ENCODE measurements at places on chromosomes 6 and 20. TPM values are rescaled to one million over a fixed set of nuclear protein-coding genes. Genes with fewer than 3 reads are reported as not detected.

The TREM2 gene
- not detected for total RNA-seq

The TRIM31 gene
- not detected for total RNA-seq

The ANKRD66 gene
- total RNA-seq, result not detected

- no peak for DNase-seq
Observed at GRCh38 chr6:17995414-17995813, 8.0 kb upstream of the KIF13A start.

DNA sequence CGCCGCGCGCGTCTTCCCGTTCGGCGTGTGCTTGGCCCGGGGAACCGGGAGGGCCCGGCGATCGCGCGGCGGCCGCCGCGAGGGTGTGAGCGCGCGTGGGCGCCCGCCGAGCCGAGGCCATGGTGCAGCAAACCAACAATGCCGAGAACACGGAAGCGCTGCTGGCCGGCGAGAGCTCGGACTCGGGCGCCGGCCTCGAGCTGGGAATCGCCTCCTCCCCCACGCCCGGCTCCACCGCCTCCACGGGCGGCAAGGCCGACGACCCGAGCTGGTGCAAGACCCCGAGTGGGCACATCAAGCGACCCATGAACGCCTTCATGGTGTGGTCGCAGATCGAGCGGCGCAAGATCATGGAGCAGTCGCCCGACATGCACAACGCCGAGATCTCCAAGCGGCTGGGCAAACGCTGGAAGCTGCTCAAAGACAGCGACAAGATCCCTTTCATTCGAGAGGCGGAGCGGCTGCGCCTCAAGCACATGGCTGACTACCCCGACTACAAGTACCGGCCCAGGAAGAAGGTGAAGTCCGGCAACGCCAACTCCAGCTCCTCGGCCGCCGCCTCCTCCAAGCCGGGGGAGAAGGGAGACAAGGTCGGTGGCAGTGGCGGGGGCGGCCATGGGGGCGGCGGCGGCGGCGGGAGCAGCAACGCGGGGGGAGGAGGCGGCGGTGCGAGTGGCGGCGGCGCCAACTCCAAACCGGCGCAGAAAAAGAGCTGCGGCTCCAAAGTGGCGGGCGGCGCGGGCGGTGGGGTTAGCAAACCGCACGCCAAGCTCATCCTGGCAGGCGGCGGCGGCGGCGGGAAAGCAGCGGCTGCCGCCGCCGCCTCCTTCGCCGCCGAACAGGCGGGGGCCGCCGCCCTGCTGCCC is 1.1 kb downstream of the SOX4 start:
- peak; percentile 10 for DNase-seq

DNA sequence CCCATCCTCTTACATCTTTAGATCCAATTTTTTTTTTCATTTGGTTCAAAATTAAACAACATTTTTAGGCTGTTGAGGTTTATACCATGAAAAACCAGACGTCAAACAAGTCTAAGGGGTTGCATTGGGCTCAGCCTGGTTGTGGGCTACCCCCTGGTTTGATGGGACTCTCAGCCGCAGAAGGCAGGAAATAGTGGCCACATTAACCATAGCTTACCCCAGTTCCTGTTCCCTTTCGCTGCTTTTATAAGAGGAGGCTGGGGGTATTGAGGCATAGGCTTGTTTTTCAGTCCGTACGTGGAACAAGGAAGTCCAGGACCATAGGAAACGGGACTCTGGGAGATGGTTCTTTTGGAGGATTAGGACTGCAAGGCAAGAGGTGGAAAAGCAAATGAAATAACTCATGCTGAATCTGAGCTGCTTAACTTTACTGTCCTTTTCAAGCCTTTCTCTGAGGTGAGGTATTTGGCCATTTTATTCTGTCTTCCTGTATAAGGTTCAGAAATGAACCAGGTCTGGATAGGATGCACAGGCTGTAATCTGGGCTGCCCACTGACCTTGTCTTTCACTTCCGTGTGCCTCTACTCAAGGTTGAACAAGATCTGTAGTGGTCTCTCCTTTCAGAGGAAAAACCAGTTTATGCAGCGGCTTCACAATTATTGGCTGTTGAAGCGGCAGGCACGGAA is 7.7 kb downstream of the BRPF3 start:
- peak; percentile 50 for DNase-seq

The DNPH1 gene
- 66.2 TPM for total RNA-seq
